ENCODE measurements at places on chromosomes 7 and 10. TPM values are rescaled to one million over a fixed set of nuclear protein-coding genes. Genes with fewer than 3 reads are reported as not detected.

RPEL1 gene
- under 0.01 TPM for total RNA-seq

STK31 gene
- not detected for total RNA-seq

ELN gene
- not detected for total RNA-seq

CARD11 gene
- total RNA-seq, result 3.2 TPM

MOGAT3 gene
- not detected for total RNA-seq

EN2 gene
- total RNA-seq, result not detected

MMRN2 gene
- 3.9 TPM for total RNA-seq

AGMO gene
- 0.43 TPM for total RNA-seq

BLNK gene
- 5.5 TPM for total RNA-seq

SNX10 gene
- total RNA-seq, result 1.1 TPM

PRPS1L1 gene
- total RNA-seq, result not detected

GHRHR gene
- total RNA-seq, result not detected

NYAP1 gene
- total RNA-seq, result 1.4 TPM

PPP1R17 gene
- not detected for total RNA-seq

CYP2C8 gene
- not detected for total RNA-seq

TRPV5 gene
- not detected for total RNA-seq

COL1A2 gene
- total RNA-seq, result 3.1 TPM

ZNF117 gene
- total RNA-seq, result 6.5 TPM

TMEM184A gene
- total RNA-seq, result 8.2 TPM

LRRD1 gene
- not detected for total RNA-seq

ADCY1 gene
- total RNA-seq, result 1.9 TPM

All from tracheal epithelial cell (primary cell).